NCI-H748 treated with DMSO at 0.1 percent for 48 hours (cell line): ENCODE measurements at places on chromosomes 13 and 19.
A peak's percentile ranks its signal among the peaks of the same experiment; 100 is the strongest.

GRCh38 chr13:20727856-20728255, 24.4 kb downstream of the IL17D start:
- no peak for DNase-seq

DNA sequence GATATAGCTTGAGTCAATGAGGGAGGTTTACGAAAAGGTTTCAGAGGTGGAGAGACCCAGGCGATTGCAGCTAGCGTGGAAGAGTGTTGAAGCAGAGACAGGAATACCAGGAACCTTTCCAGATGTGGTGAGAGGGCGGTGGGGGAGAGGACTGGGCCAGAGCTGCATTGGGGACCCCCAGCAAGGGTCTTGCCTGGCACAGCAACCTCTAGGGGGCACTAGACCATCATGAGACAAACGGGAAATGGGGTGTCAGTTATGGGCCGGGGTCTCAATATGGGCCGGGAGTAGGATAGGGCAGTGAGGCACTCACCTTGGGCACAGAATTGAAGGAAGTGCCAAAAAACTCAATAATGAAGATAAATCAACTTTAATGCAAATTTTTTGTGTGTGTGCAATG, 2.1 kb upstream of the LRP3 start:
- peak; percentile 7 for DNase-seq

- no peak for DNase-seq
These were observed 1633.0 kb upstream of the PCDH20 start for GRCh38 chr13:63048653-63049052.

- no peak for DNase-seq
These were observed 2.7 kb downstream of the COL5A3 start for GRCh38 chr19:10007371-10008183.

DNA sequence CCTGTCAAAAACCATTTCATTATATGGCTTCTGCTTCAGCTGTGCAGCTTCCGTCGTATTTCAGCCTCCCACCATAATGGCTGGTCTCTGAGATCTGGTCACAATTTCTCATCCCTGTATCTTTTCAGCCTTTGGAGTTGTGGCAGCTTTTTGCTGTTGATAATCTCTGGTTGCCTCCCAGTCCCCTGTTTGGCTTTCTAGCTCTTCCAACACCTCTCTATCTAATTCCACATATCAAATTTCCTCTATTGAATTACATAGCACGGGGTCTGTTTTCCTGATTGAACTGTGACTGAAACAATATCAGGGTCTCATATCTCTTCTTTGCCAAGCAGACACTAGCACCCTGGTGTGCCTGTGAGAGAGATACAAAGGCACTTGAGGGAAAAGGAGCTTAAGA, 222.1 kb upstream of the OBI1 start:
- peak; percentile 96 for DNase-seq

- DNase-seq = no peak
These were observed 354.1 kb downstream of the RFC3 start for GRCh38 chr13:34172048-34172447.

DNA sequence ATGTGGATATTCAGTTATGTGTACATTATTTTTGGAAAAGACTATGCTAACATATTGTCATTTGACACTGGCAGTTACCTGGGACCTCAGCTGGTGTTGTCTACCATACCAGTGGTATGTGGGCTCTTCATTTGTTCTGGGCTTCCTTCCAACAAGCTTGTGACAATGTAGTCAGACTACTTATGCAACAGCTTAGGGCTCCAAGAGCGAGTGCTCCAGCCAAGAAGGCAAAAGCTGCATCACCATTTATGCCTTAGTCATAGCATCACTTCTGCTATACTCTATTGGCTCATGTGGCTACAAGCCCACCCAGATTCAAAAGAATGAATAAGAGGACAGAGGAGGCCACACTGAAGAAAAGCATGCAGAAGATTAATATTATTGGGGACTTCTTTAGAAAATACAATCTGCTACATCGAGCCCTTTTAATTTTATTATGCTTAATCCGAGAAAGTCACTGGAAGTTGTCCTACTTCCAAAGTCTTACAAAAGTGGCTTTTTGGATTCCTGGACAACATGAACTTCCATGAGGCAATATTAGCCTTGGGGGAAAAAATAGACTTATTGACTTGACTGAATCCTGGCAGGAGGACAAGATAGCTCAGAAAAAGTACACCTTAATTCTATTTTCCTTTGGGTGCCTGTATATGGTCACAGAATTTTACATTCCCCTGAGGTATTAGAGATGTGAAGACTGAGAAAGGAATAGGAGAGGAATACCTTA, 529.4 kb upstream of the HTR2A start:
- DNase-seq = no peak

DNA sequence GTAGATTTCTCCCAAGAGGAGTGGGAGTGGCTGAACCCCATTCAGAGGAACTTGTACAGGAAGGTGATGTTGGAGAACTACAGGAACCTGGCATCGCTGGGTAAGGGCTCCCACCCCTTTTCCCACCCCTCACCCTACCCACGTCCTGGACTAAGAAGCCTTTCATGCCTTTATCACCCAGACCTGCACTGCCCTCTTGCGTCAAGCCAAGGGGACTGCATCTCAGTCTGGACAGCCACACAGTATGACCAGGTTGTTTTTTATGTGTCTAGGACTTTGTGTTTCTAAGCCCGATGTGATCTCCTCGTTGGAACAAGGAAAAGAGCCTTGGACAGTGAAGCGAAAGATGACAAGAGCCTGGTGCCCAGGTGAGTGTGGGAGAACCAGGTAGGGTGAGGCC, 8.8 kb downstream of the ZFP28 start:
- DNase-seq = no peak

GRCh38 chr19:40831502-40832430, 18.5 kb downstream of the CYP2A6 start:
- DNase-seq = no peak

DNA sequence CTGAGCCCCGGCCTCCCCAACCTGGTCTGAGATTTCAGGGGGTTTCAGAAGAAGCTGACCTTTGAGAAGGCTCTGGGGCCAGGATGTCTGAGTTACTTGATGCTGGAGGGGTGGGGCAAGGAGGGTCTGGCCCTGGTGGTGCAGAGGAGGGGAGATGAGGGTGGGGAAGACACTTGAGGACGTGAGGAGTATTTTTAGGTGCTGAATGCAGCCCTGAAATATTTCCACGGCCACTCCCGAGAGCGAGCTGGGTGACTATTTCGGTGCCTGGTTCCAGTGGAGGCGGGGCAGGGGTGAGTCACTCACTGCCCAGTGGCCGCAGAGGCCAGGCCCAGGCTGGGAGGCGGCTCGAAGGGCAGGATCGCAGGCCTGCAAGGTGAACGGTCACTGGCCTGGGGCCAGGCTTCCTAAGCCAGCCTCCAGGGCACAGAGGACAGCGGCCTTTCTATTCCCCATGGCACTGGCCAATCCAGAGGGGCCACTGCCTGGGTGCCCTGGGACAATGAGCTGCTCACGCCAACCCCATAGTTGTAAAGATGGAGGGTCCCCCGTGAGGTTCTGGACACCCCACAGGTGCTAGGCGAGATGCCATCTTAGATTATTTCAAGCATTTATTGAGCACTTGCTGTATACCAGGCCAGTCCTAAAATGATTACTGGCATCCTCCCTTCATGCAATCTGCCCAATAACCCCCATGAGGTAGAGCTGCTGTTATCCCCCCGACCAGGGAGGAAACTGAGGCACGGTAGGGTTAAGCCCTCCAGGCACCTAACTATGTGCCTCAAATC, 19.7 kb upstream of the JUND start:
- no peak for DNase-seq

GRCh38 chr19:32570081-32570785, 10.8 kb upstream of the PDCD5 start:
- peak; percentile 58 for DNase-seq

- no peak for DNase-seq
These were observed 152.6 kb upstream of the VSTM2B start for GRCh38 chr19:29372921-29373797.

DNA sequence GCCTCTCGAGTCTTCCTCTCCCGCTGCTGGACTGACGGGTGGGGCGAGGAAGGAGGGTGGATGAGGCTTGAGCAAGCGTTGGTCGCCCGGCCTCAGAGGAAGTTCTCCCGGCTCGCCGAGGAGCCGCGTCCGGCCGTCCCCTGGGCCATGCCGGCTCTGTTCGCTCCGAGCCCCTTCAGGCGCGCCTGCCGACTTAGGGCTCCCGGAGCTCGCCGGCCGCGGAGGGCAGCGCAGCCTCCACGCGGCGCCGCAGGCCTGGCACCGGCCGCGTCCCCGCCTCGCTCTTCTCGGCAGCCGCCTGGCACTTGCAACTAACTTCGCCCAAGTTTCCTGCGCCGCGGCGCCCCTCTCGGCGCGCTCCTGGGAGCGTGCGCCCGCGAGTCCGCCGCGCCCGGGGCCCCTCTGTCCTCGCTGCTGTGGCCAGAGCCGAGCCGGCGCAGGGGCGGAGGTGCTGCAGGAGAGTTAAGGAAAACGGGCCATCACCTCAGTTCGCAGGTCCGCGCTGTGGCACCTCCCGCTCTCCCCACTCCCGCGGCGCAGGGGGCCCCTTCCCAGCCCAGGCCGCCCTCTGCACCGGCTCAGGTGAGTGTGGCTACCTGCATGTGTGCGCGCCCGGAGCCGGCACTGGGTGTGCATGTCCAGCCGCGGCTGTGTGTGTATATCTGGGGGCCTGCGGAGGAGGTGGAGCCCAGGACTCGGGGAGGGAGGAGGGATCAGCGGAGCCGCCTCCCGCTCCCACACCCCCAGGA, 641 bp upstream of the SOX21 start:
- peak; percentile 50 for DNase-seq

DNA sequence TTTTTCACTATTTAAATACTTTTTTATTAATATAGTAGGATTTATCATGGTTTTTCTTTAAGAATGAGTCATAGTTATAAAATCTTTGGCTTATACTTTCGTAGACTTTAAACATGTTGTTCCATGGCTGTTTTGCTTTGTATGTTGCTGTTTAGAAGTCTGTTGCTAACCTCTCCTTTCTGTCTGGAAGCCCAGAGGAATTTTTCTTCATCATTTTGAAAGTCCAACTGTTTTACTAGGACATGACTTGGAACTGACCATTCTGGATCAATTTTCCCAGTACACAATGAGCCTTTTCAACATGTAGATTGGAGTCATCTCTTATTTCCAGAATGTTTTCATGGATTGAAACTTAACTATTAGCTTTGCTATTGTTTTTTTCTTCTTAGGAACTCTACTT, 7.9 kb downstream of the CAB39L start:
- DNase-seq = no peak

DNA sequence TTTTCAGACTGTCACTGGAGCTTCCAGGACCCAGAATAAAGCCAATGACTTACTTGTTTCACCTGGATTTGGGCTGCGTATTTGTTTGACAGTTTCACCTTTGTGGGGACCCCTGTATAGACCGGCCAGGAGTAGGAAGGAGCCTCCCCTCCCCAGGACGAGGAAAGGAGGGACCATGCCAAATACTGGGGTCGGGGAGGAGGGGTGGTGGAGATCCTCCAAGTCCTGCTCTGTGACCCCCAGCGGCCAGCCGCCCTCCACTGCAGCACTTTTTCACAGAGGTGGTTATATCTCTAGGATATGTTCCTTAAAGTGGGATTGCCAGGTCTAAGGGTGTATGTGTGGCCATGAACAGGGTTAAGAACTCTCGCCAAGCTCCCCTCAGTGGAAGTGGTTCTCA, 25.7 kb upstream of the ZNF492 start:
- no peak for DNase-seq

GRCh38 chr19:58585442-58586132, 12.5 kb upstream of the MZF1 start:
- DNase-seq = no peak

DNA sequence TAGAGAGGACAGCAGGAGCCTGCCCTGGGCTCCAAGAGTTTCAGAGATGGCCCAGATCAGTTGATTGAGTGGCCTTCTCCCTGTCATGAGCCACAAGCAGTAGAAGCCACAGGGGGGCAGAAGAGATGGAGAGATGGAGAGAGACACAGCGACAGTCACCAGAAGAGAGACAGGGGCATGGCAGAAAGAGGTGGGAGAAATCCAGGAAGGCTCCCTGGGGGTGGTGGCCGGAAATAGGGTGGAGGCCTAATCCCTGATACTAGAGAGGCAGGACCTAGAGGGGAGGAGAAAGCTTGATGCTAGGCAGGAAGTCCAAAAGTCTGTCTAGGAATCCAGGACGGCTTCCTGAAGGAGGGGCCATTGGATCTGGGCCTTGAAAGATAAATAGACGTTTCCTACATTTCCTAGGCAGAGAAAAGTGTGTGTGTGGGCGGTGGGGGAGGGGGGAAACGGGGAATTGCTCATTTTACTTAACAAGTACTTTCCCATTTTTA, 9.6 kb upstream of the TPM4 start:
- DNase-seq = no peak

GRCh38 chr13:88979465-88980175, 1308.4 kb downstream of the SLITRK5 start:
- DNase-seq = no peak

- no peak for DNase-seq
These were observed 824.3 kb upstream of the ATXN8OS start for GRCh38 chr13:69283301-69283700.
